Cortex of kidney (tissue), 1 donor: ENCODE measurements at places on chromosomes 6 and 20.

GRCh38 chr6:127100510-127101140 lies 17.8 kb upstream of the RSPO3 start:
- no peak for DNase-seq

GRCh38 chr20:15596220-15596890 lies 976.9 kb downstream of the KIF16B start:
- no peak for DNase-seq

GRCh38 chr20:11219192-11219591 lies 545.4 kb upstream of the JAG1 start:
- DNase-seq: no peak

DNA sequence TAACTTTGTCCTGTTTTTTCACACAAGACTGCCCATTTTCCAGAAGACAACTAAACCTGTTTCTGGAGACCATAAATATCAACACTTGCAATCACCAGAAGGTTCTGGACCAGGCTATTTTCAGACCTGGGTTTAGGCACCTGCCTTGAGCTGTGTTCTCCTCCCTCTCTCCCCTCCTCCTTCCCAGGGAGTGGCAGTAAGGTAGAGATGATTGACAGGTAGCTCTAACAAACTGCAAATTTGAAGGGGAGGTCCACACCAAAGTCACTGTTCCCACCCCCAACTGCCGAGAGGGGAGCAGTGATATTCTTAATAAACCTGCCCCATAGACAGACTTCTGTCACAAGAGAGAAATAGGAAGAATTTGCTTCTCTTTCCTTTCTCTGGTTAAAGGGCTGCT lies 91.2 kb upstream of the BACH2 start:
- DNase-seq: no peak

GRCh38 chr6:135419162-135419561 lies 78.4 kb downstream of the AHI1 start:
- no peak for DNase-seq

DNA sequence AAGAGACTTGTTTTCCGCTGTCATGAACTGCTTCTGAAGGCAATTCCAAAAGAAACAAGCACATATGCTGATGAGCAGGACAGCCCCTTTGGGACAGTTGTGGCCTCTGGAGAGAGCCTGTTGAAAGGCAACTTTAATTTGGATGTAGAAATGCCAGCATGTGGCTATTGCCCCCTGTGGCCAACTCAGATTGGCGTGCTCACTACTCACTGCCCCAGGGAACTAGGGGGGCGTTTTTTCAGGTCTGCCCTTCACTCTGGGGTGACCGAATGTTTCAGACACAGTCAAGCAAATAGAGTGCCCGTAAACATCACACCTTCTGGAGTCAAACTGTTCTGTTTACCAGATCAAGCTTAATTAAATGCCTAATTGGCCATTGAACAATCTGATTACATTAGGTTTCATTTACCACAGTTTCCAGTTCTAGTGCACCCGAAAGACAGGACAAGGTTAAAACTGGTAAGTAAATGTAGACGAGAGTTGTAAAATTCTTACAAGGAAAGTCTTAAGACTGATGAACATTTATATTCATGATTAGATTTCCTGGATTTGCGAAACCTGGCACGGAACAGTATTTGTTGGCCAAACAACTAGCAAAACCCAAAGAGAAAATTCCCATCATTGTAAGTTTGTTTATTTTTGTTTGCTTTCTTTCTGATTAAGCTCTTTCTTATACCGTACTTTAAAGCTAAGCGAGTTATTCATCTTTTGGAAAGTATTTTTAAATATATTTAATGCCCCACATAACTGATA lies 75.9 kb upstream of the SYNJ2 start:
- no peak for DNase-seq
